Stomach (tissue), 19 donors: ENCODE measurements at places on chromosomes 2 and 18.

DNA sequence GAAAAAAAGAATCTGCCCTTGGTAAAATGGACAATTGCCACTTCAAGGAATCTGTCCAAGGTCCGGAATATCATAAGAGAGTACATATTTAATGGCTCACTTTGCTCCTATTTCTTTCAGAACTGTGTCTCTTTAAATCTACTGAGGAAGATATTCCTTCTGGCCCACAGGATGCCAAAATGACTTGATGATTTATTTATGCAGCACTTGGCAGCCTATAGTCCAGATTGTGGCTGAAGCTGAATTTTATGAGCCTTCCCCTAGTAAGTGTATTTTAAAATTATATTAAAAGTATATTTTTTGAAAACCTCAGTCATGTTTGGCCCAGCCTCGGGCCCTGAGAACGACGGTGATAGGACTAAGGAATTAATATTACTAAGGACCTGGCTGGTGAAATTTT is 465.1 kb upstream of the HNRNPA3 start:
- no peak for DNase-seq

- no peak for DNase-seq
These were observed 118.4 kb downstream of the ALK start for GRCh38 chr2:29802986-29803385.

- no peak for DNase-seq
These were observed 585.0 kb upstream of the GCFC2 start for GRCh38 chr2:76295762-76296161.

DNA sequence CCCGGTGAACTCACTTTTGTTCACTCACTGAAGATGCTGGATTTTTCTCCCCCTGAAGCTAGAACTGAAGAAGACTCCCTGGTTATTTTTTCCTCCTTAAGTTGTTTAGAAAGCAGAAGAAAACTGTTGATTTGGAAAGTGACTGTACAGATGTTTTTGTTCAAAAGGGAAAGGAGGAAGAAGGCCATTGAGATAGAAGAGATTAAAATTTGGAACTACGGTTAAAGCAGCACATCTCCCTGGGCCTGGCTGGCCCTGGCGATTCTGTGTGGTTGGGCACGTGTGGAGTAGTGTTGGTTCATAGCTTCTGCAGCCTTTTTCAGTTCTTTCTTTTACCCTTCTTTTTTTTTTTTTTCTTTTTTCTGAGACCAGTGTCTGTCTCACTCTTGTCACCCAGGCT is 109.2 kb downstream of the MAP4K4 start:
- DNase-seq = no peak

- no peak for DNase-seq
These were observed 176.9 kb downstream of the UBE2E3 start for GRCh38 chr2:181157326-181157725.

- peak; percentile 74 for DNase-seq
These were observed 37.9 kb downstream of the MTERF4 start for GRCh38 chr2:241064008-241064801.

GRCh38 chr2:128545829-128546228 is 227.2 kb upstream of the HS6ST1 start:
- DNase-seq = peak; percentile 8

- DNase-seq = no peak
These were observed 87.3 kb upstream of the SPHKAP start for GRCh38 chr2:228268756-228269155.

DNA sequence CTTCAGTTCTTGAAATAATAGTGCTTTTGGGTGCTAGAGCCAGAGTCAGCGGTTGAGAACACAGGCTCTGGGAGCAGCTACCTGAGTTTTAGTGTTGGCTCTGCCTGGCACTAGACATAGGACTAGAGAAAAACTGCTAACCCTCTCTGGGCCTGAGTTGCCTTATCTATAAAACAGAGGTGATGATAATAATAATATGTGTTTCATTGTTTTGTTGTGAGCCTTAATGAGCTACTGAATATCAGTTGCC is 391.7 kb downstream of the PTPRM start:
- DNase-seq = no peak
